ENCODE measurements at places on chromosomes 7 and 10. TPM values are rescaled to one million over a fixed set of nuclear protein-coding genes. Genes with fewer than 3 reads are reported as not detected.

DNA sequence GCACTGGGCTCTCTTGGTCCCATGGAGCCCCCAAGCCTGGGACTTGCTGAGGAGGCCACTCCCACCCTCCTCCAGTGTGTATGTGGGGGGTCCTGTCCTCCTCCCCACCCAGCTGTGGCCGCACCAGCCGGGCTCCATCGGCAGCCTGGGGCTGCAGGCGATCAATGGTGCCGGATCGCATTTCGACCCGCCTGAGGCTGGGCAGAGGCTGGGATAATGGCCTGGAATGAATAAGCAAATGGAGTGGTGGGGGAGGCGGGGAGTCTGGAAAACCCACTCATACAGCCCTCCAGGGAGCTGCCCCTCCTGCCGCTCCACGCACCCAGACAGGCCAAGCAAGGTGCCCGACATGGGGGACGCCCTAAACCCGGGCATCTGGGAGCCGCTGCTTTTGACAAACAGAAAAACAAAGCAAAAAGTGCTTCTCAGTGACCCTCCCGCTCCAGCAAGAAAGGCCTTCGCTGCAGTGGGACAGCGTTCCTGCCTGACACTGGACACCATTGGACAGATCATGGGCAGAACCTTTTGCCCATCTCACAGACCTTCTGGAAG lies 160.5 kb downstream of the NRF1 start:
- no peak for DNase-seq

DNA sequence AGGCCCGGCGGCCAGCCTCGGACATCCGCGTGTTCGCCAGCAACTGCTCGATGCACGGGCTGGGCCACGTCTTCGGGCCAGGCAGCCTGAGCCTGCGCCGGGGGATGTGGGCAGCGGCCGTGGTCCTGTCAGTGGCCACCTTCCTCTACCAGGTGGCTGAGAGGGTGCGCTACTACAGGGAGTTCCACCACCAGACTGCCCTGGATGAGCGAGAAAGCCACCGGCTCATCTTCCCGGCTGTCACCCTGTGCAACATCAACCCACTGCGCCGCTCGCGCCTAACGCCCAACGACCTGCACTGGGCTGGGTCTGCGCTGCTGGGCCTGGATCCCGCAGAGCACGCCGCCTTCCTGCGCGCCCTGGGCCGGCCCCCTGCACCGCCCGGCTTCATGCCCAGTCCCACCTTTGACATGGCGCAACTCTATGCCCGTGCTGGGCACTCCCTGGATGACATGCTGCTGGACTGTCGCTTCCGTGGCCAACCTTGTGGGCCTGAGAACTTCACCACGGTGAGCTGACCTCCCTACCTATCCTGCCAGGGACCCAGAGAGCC lies 656 bp downstream of the ASIC3 start:
- no peak for DNase-seq

DNA sequence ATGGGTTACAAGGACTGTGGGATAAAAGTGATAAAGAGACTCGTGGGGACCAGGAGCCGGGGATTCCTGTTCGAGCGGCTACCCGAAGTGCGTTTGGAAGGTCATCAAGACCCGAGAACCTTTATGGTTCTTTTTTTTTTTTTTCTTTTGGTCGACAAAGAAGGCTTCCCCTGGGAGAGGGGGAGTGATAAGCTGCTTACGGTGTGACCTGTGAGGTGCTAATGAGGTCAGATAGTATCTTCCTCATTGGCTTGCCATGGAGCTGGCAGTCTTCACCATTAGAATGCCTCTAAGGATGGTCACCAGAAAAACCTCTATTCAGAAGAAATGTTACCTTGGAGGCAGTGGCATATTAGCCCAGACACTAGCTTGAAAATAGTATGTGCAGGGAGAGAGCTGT lies 92.3 kb upstream of the STEAP4 start:
- no peak for DNase-seq

- no peak for DNase-seq
These were observed 73.2 kb upstream of the ZNF746 start for GRCh38 chr7:149570784-149571183.

DNA sequence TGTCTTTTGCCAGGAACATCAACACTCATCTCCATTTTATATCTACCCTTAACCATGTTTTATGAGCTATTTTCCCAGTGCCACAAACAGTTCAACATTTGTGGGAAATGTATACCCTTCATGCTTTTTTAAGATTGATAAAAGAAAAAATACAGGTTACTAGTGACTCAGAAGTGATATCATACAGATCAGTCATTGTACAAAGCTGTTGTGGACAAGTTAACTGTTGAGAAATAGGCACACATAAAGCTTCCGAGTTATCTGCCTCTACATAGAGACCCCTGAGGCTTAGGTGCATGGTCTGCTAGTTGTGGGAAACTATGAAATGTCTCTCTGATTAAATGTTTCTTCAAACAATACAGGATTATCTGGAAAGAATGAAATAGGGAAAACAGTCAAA lies 96.3 kb downstream of the LSM5 start:
- DNase-seq: no peak

GRCh38 chr7:101942603-101943210 lies 125.3 kb downstream of the CUX1 start:
- no peak for DNase-seq

PTPN20 gene
- total RNA-seq: not detected

SEMA4G gene
- 0.57 TPM for total RNA-seq

ANKRD16 gene
- 7.9 TPM for total RNA-seq

DNA sequence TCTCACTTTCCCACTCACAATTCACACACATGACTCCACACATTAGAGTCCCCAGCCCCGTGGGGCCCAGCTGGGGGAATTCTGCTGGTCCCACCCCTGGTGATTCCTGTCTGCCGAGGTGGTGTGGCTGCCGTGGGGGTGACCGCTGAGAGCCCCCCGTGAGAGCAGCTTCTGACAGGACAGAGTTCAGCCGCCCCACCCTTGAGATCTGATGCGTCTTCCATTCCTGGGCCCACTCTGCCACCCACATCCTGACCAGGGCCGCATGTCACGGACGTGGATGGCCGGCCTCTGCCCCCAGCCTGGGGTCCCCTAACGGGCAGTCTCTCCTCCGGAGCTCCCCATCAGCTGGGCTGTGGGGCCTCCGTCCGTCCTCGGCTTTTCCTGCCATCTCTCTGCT lies 240.1 kb upstream of the PITRM1 start:
- no peak for DNase-seq
